ENCODE measurements at places on chromosomes 2 and 18.

DNA sequence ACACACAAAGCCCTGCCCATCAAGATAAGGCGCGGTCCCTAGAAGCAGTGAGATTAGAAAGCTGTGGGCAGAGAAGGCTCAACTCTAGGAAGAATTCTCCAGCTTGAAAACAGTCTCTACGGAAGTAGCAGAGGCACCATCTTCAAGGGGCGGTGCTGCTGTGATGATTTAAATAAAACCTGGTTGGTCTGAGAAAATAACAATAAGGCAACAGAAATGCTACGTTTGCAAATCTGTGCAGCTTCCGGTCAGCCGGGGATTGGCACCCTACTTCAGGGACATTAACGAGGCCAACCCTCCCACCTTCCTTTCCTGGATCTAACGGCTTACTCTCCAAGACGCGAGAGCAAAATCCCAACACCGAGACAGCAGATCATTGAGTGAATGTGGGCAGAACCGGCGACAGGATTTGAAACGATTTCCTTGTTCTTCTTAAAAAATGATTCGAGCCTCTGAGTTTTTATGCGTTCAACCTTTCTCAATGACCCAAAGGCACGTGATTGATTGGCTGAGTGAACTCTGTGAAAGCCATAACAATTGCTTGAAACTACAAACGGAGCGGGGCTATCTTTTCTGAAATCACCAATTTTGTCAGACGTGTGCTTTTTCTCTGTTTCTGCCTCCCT, 93.7 kb upstream of the ZNF516 start:
- DNase-seq, result no peak

DNA sequence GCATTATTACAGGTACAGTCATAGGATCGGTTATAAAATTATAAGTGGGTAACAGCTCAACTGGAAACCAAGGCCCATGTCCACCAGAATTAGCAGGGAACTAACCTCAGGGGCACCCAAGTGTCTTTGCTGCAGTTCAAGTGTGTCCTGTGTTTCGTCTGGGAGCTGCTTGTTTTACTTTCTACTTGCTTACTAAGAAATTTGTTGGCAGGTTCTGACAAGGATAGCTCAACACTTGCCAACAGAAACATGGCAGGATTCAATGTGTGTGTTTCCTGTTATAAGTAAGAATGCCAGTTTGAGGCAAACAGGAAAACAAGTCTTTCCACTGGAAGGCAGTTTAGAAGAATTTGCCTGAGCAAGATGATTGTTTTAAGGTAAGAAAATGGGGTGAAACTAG, 104.5 kb downstream of the EPHA4 start:
- no peak for DNase-seq

- DNase-seq, result no peak
Measured at GRCh38 chr18:64699081-64699480, 550.2 kb upstream of the LINC00305 start.

- peak; percentile 57 for DNase-seq
Measured at GRCh38 chr18:13500227-13500865, 226.0 kb downstream of the FAM210A start.

- no peak for DNase-seq
Measured at GRCh38 chr2:96898641-96899412, 28.9 kb upstream of the SEMA4C start.

DNA sequence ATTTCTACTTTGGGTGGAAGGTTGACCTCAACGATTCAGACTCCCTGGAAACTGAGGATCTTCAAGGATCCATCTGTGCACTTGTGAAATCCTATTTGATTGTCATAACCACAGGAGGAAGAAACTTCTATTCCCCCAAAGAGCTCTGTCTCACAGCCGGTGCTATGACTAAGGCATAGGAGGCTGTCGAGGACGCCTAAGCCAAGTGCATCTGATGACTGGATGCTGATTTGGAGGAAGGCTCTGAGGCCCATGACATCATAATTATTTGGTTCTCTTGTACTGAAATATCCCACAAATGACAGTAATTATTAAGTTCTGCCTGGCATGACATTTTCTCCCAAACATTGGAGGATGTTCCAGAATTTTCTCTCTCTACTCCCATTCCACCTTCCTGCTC, 13.8 kb upstream of the KCNF1 start:
- DNase-seq, result no peak

DNA sequence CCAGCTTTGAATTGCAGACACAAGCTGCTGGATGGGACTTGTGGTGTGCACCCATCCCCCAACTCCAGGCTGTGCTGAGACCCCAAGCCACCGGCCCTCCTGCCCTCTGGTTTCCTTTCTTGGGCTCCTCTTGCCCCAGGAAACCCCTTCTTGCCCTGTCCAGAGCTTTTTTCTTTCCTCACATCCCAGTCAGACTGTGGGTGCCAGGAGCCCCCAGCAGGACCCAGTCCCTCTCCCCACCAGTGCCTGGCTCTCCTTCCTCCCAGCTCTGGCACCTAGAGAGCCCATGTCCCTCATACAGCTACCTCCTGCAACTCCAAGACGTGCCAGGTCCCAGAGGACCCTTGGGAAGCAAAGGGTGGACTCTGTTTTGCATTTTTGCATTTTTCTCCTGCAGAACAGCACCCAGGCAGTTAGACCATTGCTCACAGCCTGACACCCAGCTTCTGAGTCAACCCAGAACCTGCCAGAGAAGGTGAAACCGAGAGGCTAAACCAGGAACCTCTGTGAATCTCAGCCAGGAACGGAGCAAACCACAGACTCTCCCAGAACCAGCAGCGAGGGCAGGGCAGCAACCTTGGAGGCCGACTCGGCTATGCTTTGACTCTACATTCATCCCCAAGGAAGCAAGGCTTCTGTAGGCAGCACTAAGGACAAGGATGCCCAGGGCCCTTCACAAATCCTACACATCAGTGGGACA, 221.1 kb downstream of the ANAPC1 start:
- no peak for DNase-seq

DNA sequence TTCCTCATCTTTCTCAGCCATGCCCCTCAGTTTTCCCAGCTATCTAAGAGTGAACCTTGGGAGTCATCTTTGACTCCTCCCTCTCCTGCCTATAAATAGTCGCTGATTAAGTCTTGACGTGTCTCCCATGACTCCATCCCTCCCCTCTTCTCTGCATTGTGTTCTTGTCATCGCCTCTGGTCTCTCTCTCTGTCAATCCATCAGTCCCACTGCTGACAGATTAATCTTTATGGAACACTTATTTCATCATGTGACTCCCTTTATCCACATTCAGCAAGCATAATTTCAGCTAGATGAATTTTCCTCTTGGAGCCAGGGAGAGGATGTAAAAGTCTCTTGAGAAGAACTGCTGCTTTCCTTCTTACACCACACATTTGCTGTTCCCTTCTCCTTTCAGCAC, 9.4 kb downstream of the ADAM23 start:
- DNase-seq, result no peak

DNA sequence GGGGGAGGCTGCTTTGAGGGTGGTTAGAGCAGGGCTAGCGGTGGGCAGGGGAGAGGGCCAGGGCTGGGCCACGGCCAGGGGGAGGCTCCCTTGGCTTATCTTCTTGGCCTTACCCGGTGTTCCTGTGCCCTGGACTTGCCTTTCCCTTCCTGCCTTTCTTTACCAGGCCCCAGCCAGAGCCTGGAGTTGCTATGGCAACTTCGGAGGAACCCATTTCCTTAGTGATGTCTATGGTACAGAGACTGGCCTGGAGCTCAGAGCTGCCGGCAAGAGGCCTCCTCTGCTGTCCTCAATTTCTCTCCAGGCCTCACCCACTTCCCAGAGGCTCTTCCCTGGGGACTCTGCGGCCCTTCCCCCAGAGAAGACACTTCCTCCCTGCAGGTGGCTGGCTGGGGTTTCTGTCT, 11.5 kb downstream of the SPEG start:
- DNase-seq, result no peak

DNA sequence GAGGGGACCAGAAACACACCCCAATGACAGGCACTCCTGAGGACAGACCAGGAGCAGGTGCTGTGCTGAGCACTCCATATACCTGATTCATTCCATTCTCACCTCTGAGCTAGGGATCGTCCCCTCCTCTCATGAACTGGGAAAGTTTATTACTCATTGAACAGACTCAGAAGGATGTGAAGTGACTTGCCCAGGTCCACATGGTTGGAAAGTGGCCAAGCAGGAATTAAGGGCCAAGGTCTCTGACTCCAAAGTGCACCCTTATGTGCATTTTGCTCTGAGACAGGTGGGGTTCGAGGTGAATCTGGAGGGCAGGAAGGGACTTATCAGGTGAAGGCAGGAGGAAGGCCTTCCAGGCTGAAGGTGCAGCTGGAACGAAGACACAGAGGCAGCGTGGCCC, 25.1 kb upstream of the PLB1 start:
- DNase-seq, result no peak

- DNase-seq, result peak; percentile 94
Measured at GRCh38 chr2:28583899-28584553, 88.2 kb downstream of the PLB1 start.

- DNase-seq, result no peak
Measured at GRCh38 chr2:181170256-181170655, 189.9 kb downstream of the UBE2E3 start.
